HS-5 (cell line): ENCODE measurements at places on chromosomes 1 and 21.

DNA sequence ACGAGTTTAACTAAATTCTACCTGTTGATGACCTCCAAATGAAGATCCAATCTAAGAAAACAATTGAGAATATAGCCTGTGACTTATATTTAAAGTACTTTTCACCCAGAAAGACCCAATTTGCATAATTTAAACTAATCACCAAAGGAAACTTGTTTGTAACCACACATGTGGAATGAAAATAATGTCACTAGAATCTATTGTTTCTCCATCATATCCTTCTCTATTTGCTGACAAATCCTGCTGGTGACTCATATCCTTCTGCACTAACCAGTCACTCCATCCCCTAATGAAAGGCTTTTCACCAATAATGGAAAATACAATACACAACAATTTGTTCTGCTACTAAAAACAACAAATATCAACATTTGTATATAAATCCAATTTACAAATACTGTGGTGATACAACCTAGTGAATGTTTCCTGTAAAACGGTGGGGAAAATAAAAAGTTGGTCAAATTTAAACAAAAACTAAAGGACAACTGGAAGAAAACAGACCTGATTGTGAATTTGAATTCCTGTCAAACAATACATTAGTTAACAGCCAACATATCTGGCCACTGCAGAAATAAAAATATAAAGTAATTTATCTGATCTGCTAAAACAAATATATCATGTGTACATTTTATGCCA lies 6.5 kb downstream of the PTP4A2 start:
- DNase-seq = peak; percentile 42

- DNase-seq = no peak
These were observed 7.2 kb downstream of the CD34 start for GRCh38 chr1:207903767-207904166.

DNA sequence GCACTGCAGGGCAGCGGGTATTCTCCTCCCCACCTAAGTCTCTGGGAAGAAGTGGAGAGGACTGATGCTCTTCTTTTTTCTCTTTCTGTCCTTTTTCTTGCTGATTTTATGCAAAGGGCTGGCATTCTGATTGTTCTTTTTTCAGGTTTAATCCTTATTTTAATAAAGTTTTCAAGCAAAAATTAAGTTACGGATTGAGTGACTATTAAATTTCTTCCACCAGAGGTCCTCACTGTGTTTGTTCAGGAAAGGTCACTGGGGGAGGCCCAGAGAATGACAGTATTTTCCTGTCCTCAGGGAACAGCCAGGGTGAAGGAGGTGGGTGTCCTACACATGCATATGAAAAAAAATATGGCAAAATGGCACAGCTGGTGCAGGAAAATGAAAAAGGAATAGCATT lies 4.4 kb upstream of the ELF3 start:
- DNase-seq = no peak

DNA sequence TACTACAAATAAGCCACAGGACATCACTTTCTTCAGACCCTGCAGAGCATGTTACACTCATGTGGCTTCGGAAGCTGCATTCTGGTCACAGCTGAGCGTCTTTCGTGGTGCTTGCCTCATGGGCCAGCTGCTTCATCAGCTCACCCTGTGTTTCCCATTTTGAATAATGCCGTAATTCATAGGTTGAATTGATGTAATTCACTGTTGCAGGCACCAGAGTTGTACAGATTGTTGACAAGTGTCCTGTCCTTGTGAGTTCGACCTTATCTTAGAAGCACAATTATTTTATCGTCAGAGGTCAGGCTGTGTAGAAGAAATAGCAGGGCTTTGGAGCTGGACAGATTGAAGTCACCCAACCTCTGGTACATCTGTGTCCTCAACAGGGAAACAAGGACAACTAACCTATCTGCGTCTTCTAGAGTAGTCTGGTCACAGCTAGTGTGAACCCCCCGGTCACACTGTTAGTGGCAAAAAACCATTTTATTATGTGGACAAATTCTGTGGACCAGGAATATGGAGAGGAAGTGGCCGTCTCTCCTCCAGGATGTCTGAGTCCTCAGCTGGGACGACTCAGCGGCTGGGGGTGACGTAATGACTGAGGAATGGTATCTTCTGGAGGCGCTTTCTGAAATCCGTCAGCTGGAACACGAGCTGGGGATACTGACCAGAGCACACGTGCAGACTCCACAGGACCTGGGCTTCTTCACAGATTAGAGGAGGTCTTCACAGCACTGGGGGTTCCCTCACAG lies 17.8 kb downstream of the PKNOX1 start:
- peak; percentile 77 for DNase-seq

GRCh38 chr1:15799004-15799867 lies 8.2 kb downstream of the UQCRHL start:
- peak; percentile 98 for DNase-seq

DNA sequence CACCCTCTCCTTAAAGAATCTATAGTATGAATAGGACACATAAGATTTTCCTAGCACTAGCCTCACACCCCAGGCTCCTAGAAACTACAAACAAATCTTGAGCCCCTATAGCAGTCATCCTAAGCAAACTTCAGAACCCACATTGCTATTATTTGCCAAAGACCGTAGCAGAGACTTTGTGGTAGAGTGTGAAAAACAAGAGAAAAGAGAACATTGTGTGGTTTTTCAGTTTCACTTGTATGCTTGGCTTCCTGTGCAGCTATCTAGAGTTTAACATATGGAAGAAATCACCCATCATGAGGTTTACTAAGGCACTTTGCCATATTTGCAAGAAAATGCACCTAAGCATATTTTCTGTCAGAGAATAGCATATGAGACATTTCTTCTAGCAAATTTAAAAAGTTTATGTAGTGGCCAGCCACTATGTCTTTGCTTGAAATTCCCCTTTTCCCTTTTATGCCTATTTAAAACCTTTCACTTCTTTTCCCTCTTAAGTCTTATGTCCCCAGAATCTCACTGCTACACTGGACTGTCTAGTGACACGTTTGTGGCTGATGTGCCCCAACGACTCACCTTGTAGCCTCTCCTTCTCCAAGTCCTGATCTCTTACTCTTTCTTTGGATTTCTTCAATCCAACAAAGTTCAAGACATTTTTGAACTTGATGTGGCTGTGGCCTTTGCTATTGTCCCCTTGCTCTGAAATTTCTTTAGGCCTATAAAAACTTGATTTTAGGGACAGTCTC lies 25.6 kb downstream of the CCDC190 start:
- DNase-seq = no peak

DNA sequence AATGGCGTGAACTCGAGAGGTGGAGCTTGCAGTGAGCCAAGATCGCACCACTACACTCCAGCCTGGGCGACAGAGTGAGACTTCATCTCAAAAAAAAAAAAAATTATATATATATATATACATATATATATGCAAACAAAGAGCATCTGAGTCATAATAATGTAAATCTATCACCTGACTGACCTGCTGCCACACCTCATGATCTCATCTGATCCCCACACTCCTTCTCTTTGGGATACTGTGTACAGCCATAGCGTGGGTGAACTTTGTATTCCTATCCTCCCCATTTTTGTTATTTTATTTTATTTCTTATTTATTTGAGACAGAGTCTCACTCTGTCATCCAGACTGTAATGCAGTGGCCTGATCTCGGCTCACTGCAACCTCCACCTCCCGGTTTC lies 2.6 kb upstream of the HDAC1 start:
- DNase-seq = no peak

DNA sequence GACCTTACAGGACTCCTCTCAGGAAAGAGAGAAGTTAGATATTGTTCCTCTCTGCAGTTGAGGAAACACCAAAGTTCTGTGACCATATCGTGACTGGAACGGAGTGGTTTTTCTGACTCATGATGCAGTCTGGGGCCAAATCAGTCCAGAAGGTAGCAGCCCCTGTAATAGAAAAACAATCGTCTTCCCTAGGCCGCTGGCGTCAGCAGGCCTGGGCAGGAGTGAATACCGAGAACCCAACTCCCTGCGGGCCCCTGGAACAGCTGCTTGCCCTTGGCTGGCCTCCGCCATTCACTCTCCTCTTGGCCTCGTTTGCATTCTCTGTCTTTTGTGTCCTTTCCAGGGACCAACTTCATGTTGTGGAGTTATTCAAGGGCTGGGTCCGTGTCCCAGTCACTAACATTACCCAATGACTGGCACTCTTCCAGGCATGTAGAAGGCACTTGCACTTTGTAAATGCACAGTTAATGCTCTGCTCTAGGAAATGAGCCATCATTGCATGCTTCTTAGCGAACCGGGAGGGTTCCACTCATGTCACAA lies 10.9 kb upstream of the CD101 start:
- peak; percentile 61 for DNase-seq

GRCh38 chr1:37667023-37667671 lies 25.2 kb upstream of the CDCA8 start:
- no peak for DNase-seq

GRCh38 chr1:65418522-65419185 lies 1.8 kb upstream of the LEPR start:
- DNase-seq = no peak

DNA sequence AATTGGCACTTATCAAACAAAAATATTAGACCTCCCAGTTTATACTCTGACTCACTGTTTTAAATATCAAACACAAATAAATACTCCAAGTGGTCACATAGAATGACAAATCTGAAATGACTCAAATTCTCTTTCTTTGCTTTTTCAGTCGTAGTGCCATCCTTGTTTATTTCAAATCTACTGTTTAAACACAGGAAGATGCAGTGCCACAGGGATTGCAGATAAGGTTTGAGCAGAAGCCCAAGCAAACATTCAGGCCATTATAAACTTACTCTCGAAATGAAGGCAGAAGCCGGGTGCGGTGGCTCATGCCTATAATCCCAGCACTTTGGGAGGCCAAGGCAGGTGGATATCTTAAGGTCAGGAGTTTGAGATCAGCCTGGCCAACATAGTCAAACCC lies 255.4 kb upstream of the PLXNA2 start:
- DNase-seq = no peak

DNA sequence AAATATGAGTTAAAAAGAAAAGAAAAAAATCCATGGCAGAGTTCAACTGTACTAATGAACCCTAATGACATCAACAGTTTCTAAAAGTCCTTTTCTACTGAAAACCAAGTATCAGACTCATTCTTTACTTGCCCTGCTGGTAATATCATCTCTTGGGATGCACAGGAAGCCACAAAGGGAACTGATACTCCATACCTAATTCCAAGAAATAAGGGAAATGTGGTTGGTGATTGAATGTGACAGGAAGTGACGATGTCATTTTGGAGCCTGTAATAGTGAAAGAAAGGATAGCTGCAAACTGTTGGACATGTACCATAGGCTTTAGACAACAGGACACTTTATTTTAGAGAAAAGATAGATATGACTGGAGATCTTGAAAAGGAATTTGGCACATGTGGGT lies 98.7 kb upstream of the VAV3 start:
- DNase-seq = no peak

- DNase-seq = peak; percentile 96
These were observed 958 bp upstream of the CKS1B start for GRCh38 chr1:154973344-154974101.
